ENCODE measurements at places on chromosomes 6 and 20. TPM values are rescaled to one million over a fixed set of nuclear protein-coding genes. Genes with fewer than 3 reads are reported as not detected.
A peak's percentile ranks its signal among the peaks of the same experiment; 100 is the strongest.

The FAM162B gene
- total RNA-seq, result 4.8 TPM

The PRDM13 gene
- total RNA-seq, result not detected

The LRP11 gene
- total RNA-seq, result 17.0 TPM

- no peaks in the 10 kb centered on the region for H3K27me3 ChIP-seq
- no peak overlapping the region for H3K4me3 ChIP-seq
- H3K36me3 ChIP-seq, result no peaks in the 10 kb centered on the region
- no peak overlapping the region for H3K27ac ChIP-seq
These were observed 579.5 kb upstream of the HTR1E start for GRCh38 chr6:86357877-86358276.

- DNase-seq, result no peak
- peaks cover 8% of the 10 kb centered on the region for H3K4me1 ChIP-seq
- H3K27me3 ChIP-seq, result no peaks in the 10 kb centered on the region
- H3K27ac ChIP-seq, result peak overlapping the region; percentile 38
- H3K4me3 ChIP-seq, result no peak overlapping the region
These were observed 38.7 kb downstream of the CDKAL1 start for GRCh38 chr6:20572940-20573339.

DNA sequence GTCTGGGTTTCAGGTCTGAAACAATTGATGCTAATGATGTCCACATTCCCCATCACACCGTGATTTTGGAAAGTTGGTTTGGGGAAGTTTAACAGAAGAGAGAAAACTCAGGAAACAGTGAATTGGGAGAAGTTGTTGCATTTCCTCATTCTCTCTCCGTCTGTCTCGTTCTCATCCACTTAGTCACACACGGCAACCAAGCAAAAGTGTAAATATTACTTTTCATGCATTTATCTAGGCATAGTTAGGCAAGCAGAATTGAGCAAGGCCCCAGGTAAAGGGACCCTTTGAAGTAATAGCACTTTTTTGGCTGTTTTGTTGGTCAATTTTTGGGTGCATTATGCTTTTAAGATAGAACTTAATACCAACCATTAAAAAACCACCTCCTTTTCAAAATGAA, 137.0 kb upstream of the SULF2 start:
- no peaks in the 10 kb centered on the region for H3K27me3 ChIP-seq
- H3K4me3 ChIP-seq, result no peak overlapping the region
- no peaks in the 10 kb centered on the region for H3K36me3 ChIP-seq
- no peak overlapping the region for H3K27ac ChIP-seq

DNA sequence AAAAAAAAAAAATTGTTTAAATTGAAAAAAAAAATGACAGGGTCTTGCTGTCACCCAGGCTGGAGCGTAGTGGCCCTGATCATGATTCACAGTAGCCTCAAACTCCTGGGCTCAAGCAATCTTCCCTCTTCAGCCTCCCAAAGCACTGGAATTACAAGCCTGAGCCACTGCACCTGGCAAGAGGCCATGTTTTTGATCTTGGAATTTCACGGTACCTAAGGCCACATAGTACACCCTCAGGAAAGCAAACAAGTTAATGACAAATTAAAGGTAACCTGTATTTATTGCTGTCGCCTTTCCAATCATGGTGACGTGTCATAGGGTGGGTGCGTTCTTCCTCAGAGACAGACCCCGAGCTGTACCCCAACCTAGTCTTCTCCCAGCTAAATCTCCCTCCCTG, 79.2 kb downstream of the LINC00237 start:
- no peaks in the 10 kb centered on the region for H3K4me1 ChIP-seq
- no peak overlapping the region for H3K4me3 ChIP-seq
- no peaks in the 10 kb centered on the region for H3K36me3 ChIP-seq
- H3K27ac ChIP-seq, result no peak overlapping the region

DNA sequence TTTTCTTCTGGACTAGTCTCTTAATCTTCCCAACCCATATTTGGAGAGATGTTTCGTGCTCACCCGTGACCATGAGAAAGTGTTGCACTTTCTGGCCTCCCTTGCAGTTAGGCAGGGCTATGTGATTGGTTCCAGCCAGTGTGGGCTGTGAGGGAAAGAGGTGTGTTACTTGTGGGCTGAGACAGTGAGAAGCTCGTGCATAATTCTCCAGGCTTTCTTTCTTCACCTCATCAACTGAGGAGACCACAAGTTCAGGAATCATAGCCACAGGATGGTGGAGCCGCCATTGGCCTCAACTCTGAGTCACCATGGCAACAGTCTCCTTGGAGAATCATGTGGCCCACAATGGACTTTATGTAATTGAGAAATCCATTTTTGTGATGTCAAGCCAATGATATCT, 57.5 kb upstream of the FUCA2 start:
- no peaks in the 10 kb centered on the region for H3K36me3 ChIP-seq
- no peak for DNase-seq
- no peaks in the 10 kb centered on the region for H3K27me3 ChIP-seq

Data from right atrium auricular region (tissue), 2 donors.